ENCODE measurements at places on chromosomes 16 and 17. TPM values are rescaled to one million over a fixed set of nuclear protein-coding genes. Genes with fewer than 3 reads are reported as not detected.

The CENPX gene
- 149 TPM for total RNA-seq

The CHST5 gene
- total RNA-seq = not detected

The KRT27 gene
- total RNA-seq = not detected

The ZNF689 gene
- total RNA-seq = 9.8 TPM

The PIMREG gene
- total RNA-seq = 98.9 TPM

The TP53TG3B gene
- not detected for total RNA-seq

The ITGA2B gene
- not detected for total RNA-seq

The BBS2 gene
- total RNA-seq = 47.3 TPM

The C16orf92 gene
- not detected for total RNA-seq

The BRIP1 gene
- 3.2 TPM for total RNA-seq

The CLDN9 gene
- total RNA-seq = not detected

The ZG16 gene
- not detected for total RNA-seq

The TPSAB1 gene
- total RNA-seq = not detected

The TPSG1 gene
- total RNA-seq = not detected

The ACTG1 gene
- total RNA-seq = 8,175 TPM

The CD300H gene
- total RNA-seq = not detected

The RPH3AL gene
- total RNA-seq = 5.3 TPM

The ITGB4 gene
- total RNA-seq = not detected

The KRTAP3-1 gene
- not detected for total RNA-seq

The SP2 gene
- 2.3 TPM for total RNA-seq

The CCDC40 gene
- total RNA-seq = 0.29 TPM

The TAC4 gene
- total RNA-seq = not detected

The TNFAIP1 gene
- total RNA-seq = 30.6 TPM

The RNF112 gene
- total RNA-seq = 4.3 TPM

The SPDYE4 gene
- not detected for total RNA-seq

The CLDN7 gene
- 60.3 TPM for total RNA-seq

The ATP2C2 gene
- total RNA-seq = not detected

The KRT28 gene
- not detected for total RNA-seq

The STH gene
- total RNA-seq = not detected

The SMG1 gene
- total RNA-seq = 17.9 TPM

The ACE gene
- 1.9 TPM for total RNA-seq

The CCL4L2 gene
- total RNA-seq = not detected

The MPV17L gene
- total RNA-seq = not detected

The TBC1D3C gene
- not detected for total RNA-seq

The KLHDC4 gene
- total RNA-seq = 15.6 TPM

The SBK1 gene
- total RNA-seq = 0.58 TPM

The DYNC1LI2 gene
- 49.0 TPM for total RNA-seq

The CACNG5 gene
- total RNA-seq = not detected

The IL17C gene
- total RNA-seq = 1.4 TPM

The CDH11 gene
- total RNA-seq = 155 TPM

Data from myometrial cell (primary cell).